ENCODE measurements at places on chromosomes 16 and 17.

GRCh38 chr17:79543531-79543930 lies 67.3 kb downstream of the RBFOX3 start:
- no peak for DNase-seq

DNA sequence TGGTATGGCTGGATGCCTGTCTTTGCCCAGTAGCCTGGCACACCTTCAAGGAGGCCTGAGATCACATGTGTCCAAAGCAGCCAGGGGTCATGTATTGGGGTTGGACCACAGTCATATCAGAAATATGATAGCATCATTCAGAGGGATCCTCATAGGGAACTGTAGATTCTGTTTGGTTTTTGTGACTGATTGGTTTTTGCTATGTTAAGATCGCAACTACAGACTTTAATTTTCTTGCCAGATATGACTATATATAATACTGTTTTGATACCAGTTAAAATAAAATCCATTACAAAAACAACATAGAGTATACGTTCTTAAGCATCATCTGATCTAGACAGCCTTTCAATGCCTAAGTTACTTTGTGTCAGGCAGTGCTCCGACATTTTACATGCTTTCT lies 11.8 kb upstream of the SMPD3 start:
- DNase-seq, result no peak

GRCh38 chr16:74029115-74029792 lies 267.4 kb upstream of the PSMD7 start:
- no peak for DNase-seq

GRCh38 chr16:88015806-88016140 lies 64.5 kb downstream of the BANP start:
- DNase-seq, result no peak

GRCh38 chr17:80726558-80727408 lies 182.1 kb downstream of the RPTOR start:
- DNase-seq, result no peak

DNA sequence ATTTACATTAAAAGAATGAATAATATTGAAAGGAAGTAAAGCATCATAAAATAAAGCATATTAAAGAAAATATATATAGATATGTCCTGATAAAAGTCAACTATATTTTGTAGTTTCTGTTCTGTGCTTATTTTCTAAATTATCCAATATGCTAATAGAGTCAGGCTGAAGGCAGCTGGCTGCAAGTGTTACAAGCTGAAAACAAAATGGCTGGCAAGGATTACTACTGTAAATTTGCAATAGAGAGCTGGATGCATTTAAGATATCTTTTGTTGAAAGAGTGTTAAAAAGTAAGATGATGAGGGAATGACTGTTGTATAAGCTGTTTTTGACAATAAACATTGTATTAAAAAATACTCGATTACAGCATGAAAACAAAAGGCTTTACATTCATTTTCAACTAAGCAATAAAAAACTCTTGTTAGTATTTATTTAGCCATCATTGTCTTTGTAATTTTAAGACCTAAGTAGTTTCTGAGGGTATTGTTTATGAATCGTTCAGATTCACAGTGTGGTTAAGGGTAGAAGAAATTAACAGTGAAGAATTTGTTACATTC lies 76.3 kb downstream of the TANC2 start:
- no peak for DNase-seq

Data from activated CD8-positive, alpha-beta memory T cell treated with anti-CD3 and anti-CD28 coated beads for 4 hours (primary cell).